ENCODE measurements at places on chromosomes 4 and X. TPM values are rescaled to one million over a fixed set of nuclear protein-coding genes. Genes with fewer than 3 reads are reported as not detected.

- peak; percentile 66 for DNase-seq
Measured at GRCh38 chr4:121138039-121138825, 25.9 kb downstream of the TNIP3 start.

DNA sequence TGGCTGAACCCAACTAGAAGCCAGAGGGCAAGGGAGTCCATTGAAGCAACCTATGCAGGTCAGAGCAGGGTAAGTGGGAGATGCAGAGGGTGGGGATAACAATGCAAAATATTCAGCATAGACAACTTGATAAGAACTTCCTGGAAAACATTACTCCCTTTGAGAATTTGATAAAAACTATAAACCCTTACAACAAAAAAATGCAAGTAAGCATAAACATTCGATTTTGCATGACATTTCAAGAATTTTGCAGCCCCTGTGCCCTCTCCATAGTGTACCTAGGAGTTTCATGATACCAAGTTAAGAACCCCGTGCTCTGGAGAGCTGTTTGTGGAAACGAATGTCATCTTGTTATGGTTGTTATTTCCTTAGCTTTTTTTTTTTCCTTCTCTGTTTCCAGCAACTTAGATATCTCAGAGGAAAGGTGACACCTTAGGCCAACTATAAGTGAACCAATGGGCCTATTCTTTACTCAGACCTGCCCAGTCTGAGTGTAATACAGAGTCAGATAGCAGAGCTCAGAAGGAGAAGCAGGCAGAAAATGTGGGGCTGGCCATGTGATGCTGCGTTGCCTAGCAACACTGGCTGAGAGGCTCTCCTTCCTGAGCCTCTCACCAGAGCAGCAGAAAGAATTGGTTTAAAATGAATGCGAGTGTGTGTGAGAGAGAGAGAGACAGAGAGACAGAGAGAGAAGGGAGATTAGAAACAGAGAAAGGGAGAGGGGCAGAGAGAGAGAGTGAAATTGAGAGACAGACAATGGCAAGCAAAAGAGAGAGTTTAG, 36.7 kb upstream of the GABRQ start:
- DNase-seq: no peak

Gene MTNR1A
- total RNA-seq: not detected

- no peak for DNase-seq
Measured at GRCh38 chr4:124666496-124666895, 46.0 kb downstream of the ANKRD50 start.

GRCh38 chrX:48806081-48806480, 4.2 kb downstream of the HDAC6 start:
- peak; percentile 18 for DNase-seq
